ENCODE measurements at places on chromosomes 7 and 10.

DNA sequence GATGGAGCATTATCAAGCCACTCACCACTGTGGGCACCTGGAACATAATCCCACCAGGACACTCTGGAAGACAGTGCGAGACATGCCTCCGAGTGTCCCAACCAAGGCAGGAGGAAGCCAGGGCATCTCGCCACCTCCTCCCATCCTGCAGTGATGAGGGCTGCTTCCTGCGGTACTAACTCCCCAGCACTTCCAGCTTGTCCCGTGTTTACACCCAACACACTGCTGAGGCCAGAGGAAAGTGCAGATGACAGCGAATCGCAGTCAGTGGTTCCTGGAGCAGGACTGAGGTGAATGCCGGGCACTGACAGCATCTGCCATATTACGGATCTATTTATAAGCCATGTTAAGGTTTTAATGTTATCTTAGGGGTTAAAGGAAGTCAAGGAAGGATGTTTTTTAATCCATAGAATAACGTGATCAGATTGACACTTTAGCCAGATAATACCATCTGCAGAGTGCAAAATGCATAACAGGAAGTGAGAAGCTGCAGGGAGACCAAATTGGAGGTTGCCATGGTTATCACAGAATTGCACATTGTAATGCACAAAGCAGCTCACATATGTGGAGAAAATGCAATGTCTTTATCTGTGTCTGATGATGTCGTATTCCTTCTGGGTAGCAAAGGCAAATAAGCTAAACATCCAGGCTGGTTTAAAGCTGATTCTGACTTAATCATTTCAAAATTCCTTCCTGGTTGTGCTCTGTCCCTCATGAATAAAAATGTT lies 314.1 kb upstream of the C7orf33 start:
- DNase-seq = no peak

- peak; percentile 79 for DNase-seq
Measured at GRCh38 chr7:23020742-23021401, 6.9 kb upstream of the HYCC1 start.

GRCh38 chr7:136976504-136977251 lies 108.2 kb downstream of the CHRM2 start:
- DNase-seq = no peak

DNA sequence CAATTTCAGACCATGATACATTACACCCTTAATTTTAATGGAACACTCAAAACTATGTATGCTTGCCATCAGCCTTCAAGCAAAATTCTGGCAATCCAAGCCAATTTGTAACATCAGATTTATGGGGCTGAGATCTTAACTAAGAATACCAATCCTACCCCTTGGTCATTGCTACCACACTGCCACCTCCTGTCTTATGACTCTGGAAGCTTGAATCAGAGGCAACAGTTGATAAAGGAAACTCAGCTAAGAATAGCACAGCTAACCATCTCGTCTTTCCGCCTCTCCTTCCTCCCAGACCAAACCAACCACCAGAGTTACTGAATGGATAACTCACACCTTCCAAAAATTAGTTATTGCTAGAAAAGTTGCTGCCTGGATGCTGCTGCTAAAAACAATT lies 7.4 kb downstream of the IGF2BP3 start:
- DNase-seq = no peak

GRCh38 chr10:5951721-5952407 lies 25.5 kb downstream of the IL15RA start:
- no peak for DNase-seq

DNA sequence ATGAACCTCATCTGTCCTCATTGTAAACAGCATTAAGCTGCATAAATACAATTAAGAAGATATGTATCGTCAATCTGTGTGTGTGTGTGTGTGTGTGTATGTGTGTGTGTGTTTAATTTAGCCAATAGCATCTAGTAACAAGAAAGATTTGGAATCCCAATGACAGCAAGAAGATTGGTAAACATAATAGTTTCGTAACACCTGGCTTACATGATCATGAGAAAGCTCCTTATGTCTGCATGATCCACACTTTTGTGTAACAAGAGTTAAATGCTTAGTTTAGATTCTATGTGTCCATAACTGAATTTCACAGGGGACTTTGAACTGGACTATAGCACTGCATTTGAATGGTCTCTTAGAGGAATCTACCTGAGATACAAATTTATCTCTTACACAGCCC lies 191.0 kb upstream of the BET1 start:
- DNase-seq = no peak

- DNase-seq = no peak
Measured at GRCh38 chr10:98611436-98611835, 164.7 kb upstream of the HPS1 start.

- no peak for DNase-seq
Measured at GRCh38 chr10:124011464-124011863, 81.9 kb downstream of the CHST15 start.

DNA sequence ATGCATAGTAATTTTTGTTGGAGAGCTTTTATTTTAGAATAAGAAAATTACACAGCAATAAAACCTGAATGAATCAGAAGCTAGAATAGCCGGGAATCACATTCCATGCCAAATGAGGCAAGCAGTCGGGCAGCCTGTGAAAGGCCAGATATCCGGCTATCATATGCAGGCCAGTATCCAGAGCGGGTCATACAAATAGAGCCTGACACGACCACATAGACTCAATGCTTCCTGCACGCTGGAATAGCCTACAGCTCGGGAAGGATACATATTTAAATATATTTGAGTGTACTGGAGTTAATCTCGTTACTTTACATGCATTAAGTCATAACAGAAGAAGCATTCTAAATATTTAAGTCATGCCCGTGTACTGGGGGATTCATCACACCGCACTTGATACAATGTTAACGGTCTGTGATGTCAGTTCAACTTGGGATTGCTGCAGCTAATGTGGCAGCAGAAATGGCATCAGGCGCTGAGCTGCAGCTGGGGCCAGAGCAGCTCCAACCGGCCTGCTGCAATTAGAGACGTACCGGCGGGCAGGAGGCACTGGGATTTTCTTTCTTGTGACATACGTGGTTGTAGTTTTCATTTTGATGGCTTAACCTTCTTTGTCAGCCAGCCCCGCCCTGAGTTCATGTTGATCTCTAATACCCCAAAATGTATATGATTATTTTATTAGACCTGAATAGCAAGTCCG lies 112.0 kb downstream of the EBF3 start:
- peak; percentile 21 for DNase-seq

DNA sequence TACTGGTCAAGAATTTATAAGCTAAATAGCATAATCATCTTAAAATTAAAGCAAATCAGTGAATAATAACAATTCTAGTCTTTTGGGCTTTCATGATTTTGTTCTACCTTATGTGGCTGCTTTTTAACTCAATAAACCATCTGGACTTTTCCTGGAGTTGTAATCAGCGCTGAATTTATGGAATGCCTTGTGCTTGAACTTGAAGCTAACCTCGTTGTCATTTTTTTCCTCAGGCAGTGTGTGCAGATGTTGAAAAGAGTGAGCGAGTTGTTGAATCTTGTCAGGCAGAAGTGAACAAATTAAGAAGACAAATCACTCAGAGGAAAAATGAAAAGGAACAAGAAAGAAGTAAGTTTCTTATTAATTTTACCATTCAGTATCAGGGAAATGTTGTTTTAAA lies 29.5 kb downstream of the ABRAXAS2 start:
- DNase-seq = no peak

DNA sequence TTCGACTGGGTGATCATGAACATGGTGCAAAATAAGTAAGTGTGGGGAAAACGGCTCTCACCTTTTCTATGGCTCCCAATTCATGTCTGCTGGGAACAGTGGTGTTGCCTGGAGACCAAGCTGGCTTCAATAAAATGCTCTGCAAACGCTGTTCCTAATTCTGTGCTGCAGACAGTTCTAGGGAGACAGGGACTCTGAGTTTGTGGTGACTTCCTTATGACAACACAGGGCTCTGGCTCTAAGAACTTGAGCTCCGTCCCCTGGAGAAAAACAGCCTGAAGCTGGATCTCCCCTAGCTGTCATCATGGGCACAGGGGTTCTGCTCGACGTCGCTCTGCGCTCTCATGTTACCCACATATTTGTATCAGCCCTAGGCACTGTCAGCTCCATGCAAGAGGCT lies 61.0 kb upstream of the INSYN2A start:
- no peak for DNase-seq

All from coronary artery (tissue), 2 donors.